ENCODE measurements at places on chromosomes 5 and 9.

- no peak for DNase-seq
Observed at GRCh38 chr9:118170032-118170955, 466.1 kb downstream of the TLR4 start.

DNA sequence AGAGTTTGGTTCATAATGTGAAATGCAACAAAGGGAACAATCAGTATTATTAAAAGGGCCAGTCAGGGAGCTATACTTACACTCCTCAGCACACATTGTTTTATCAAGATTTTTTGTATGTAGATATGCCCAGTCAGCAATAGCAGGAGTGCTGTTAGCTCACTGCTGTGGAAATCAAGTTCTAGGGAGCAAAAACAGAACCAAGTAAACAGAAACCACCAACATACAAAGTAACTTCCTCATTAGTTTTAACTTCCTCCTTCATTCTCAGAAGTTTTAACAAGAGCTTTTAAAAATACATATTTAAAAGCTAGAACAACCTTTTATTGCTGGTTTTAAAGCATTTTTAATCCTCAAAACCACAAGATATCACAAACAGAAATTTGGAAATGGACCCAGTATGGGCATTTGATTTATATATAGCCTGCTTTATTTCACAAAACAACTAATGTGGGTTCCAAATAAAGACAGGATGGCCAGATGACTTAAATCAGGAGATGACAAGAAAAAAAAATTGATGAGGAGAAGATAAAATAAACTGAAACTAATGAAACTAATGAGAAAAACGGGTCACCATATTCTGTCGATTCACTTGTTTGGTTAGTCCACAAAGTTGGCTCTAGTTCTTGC lies 178.5 kb downstream of the ADAMTS12 start:
- no peak for DNase-seq

DNA sequence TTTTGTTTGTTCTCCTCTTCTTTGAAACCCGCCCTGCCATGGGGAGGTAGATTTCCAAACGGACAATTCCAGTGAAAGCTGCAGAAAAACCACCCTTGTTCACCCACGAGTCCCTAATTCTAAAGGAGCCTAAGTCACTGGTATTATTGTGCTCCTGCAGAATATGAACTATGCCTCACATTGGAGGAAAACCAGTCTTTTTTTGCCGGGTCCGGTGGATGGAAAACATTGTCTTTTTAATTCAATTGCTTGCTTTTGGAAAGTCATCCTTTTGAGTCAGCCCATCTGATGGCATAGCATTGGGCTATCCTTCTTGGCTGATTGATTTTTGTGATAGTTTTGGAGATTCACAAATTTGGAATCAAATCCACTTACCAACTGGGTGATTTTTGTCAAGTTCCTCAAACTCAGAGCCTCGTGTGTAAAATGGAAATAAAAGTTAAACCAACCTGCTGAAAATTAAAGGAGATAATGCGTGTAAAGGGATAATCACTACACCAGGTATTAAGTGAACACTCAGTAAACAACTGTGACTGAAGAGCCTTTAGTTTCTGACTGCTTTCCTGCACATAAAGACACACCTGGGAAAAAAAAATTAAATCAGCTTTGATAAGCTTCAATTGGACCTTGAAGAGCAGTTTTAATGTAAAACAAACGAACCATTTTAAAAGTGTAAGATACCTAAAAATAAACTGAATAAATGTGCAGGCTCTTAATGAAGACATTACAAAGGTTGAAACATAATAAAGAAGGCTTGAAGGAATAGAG lies 780 bp upstream of the CCNJL start:
- no peak for DNase-seq

DNA sequence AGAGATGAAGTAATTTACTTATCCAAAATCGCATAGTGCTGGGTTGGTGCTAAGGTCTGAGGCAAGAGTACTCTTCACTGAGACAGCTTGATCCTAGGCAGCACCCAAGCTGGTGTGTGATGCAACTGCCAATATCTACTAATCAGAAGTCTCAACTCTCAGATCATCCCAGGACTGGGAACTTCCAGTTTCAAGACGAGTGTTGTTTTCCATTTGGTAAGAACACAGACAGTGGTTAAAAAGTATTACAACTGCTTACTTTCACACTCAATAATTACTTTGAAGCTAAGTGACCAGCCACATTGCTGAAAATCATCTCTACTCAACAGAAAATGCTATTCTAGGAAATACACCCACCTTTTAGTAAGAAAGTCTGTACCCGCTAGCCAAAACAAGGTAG lies 45.3 kb downstream of the FBXW11 start:
- DNase-seq = no peak
